DND-41 (cell line): ENCODE measurements at places on chromosomes 7 and 10.

- DNase-seq = no peak
Observed at GRCh38 chr7:150443793-150444540, 6.5 kb upstream of the GIMAP8 start.

DNA sequence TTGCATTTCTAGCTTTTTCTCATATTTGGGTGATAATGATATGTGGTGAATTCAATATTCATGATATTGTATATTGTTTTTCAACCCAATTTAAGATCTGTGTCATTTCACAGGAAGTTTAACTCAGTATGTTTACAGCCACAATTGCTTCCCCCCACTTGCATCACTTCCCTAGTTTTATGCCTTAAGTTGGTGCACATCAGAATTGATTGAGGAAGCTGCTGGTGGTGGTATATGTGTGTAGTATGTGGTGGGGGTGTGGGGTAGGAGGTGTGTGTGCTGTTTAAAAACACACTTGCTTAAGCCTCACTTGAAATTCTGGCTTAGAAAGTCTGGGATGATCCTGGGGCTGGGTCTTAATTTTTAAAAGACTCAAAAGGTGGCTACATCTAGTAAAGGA lies 245.1 kb upstream of the AOAH start:
- DNase-seq = peak; percentile 43

GRCh38 chr7:92916770-92917224 lies 80.4 kb upstream of the CDK6 start:
- no peak for DNase-seq

DNA sequence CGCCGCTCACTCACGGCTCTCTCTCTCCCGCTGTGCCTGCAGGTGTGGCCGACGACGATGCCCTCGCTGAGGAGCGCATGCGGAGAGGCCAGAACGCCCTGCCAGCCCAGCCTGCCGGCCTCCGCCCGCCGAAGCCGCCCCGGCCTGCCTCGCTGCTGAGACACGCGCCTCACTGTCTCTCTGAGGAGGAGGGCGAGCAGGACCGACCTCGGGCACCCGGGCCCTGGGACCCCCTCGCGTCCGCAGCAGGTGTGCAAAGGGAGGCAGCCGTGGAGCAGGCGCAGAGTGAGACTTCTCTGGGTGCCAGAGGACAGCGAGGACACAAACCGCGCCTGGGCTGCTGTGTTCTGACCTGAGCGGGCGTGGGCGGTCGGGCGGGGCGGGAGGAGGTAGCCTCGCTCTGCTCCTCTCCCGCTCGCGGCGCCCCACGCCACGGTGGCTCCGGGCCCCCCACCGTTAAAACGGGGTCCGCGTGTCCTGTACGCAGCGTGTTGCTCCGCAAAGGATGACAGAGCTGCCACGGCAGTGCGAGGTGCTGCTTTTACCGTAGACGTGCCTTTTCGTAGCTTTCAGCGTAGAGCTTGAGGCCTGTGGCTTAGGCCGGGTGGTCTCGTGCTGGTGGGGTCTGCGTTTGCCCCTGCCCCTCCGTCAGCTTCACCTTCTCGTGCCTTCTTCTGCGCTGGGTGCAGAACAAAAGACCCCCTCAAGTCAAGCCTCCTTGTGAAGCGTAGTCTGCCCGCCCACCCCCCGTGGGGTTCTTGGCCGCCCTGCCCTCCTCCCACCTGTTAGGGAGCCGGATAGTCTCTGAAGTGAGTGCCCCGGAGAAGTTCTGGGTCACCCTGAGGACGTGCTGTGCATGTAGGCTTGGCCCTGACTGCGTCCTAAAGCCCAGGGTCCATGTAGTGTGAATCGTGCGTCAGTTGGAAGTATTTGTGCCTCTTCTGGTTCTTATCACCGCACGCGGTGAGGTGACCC lies 73.2 kb downstream of the DNAJB6 start:
- DNase-seq = no peak

- DNase-seq = no peak
Observed at GRCh38 chr10:105986912-105987635, 1177.4 kb downstream of the SORCS1 start.

GRCh38 chr7:22275661-22276060 lies 81.3 kb downstream of the RAPGEF5 start:
- DNase-seq = peak; percentile 64

- DNase-seq = peak; percentile 32
Observed at GRCh38 chr10:110919971-110920881, 822 bp downstream of the SHOC2 start.

GRCh38 chr7:117034851-117035464 lies 81.7 kb downstream of the ST7 start:
- no peak for DNase-seq

GRCh38 chr7:128209229-128210035 lies 31.6 kb upstream of the LEP start:
- DNase-seq = peak; percentile 70

GRCh38 chr10:44287408-44287807 lies 97.5 kb downstream of the CXCL12 start:
- DNase-seq = no peak

DNA sequence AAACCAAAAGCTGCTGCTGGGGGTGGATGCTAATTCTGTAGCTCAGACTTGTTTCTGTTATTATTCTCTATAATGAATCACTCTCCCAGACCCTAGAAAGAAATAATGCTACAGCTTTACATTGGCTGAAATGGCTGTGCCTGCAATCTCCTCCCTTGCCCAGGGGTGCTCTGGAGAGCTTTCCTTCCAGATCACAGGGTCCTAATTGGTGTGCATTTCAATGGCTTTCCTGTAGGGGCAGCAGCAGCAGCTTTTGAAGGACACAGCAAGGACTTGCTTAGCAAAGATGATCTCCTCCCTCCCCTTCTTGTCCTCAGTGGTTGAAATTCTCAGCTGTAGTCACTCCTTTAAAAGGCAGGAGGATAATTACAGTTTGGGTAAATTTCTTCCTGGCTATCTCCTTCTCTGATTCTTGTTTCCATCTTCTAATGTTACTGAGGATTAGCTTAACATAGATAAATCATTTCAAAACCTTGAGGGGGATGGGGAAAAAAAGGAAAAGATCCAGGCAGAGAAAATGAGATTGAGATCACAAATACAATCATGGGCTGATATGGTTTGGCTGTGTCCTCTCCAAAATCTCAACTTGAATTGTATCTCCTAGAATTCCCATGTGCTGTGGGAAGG lies 120.2 kb upstream of the CTTNBP2 start:
- peak; percentile 43 for DNase-seq

DNA sequence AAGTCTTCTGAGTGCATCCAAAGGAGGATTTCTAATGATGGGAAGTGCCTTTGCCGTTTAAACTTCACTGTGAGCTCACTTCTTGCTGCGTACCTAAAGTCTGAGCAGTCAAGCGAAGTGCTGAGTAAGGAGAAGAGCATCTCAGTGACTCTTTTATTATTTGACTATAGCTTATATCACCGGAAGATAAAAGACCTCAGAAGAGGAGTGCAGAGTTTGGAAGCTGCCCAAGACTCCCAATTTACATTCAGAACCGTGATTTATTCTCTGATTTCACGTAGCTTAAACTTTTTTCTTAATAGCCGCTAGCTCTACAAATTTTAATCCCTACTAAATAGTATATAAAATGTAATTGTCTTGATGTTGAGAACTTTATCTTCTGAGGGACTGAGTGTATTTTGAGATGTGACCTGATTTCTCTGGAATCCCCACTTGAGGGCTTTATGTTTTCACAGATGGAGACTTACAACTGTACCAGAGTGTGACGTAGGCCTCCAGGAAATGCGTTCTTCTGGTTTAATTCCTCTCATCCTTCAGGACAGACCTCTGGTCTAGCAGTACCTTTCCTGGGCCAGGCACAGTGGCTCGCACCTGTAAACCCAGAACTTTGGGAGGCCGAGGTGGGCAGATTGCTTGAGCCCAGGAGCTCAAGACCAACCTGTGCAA lies 51.1 kb downstream of the CAMK1D start:
- DNase-seq = no peak

GRCh38 chr10:10881117-10881813 lies 136.4 kb upstream of the CELF2 start:
- no peak for DNase-seq

DNA sequence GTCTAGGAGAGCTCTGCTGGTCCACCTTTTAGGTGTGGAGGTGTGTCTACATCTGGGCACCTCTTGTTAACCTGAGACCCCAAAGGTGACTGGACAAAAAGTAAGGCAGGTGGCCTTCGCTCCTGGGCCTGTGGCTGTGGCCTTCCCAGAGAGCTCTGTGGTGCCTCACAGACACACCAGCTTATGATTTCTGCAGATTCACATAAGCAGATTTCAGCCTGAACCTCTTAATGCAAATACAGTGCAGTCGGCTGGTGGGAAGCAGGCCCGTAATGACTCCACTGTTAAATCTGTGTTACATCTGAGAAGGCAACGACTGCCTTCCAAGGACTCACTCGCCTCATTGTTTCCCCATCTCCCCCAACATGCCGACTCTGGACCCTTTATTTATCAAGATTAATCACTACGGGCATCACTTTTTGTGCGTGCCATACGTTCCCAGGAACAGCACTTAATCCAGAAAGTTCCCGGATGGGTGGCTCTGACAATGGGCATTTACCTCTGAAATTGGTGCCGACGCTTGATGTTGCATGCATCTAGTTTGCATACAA lies 119.8 kb downstream of the EBF3 start:
- DNase-seq = no peak

DNA sequence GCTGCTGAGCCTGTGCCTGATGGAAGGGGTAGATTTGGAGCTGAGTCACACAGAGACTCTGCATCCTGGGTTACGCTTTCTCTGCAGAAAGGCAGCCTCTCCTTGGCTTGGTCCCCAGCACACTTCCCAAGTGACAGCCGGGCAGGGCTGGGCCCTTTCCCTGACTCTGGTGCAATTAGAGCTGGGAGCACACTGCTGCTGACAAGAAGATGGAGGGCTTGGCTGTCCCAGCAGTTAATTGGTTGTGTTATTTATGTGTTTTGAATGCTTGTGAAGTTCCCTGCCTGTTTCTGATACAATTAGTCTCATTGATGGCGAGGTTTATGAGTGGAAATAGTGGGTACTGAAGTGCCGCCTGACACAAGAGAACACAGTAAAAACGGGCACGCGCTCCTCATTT lies 123.6 kb downstream of the TCERG1L start:
- DNase-seq = no peak
